ENCODE measurements at places on chromosomes 7 and 10.

GRCh38 chr10:30873411-30873810 lies 158.3 kb downstream of the ZNF438 start:
- DNase-seq = no peak

- DNase-seq = no peak
Measured at GRCh38 chr7:4178416-4178815, 503.7 kb upstream of the FOXK1 start.

DNA sequence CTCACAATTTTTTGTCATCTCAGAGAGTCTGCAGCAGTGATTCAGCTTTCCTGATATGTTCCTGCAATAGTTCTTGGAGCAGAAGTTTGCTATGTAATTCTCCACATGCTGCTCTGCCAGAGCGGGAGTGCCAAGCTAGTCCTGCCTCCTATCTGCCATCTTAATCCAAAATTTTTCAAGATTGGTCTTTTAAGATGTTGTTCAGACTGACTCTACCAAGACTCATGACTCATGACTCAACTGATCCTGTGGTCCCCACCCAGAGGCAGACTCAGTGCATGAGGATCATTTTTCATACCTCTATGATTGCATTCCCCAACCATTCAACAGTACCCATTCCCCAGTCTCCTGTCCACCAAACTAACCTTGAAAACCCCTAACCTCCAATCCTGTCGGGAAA lies 470.8 kb downstream of the INHBA start:
- no peak for DNase-seq

DNA sequence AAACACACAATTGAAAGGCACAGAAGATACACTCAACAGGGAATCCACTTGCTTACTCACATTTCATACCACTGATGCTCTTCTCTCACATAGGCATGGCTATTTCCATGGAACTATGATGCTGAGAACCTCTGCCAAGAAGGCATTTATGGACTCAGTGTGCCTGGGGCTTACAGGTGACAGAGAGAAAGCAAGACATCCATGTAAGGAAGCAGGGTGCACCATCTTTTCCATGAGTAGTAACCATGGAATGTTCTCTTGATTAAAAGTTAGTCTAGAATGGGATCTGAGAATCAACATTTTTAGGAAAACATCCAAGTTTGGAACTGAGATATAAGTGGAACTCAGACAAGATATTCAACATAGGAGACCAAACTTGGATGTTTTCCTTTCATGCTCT lies 52.5 kb upstream of the MACC1 start:
- no peak for DNase-seq

GRCh38 chr7:111333010-111333409 lies 229.3 kb downstream of the IMMP2L start:
- DNase-seq = no peak

DNA sequence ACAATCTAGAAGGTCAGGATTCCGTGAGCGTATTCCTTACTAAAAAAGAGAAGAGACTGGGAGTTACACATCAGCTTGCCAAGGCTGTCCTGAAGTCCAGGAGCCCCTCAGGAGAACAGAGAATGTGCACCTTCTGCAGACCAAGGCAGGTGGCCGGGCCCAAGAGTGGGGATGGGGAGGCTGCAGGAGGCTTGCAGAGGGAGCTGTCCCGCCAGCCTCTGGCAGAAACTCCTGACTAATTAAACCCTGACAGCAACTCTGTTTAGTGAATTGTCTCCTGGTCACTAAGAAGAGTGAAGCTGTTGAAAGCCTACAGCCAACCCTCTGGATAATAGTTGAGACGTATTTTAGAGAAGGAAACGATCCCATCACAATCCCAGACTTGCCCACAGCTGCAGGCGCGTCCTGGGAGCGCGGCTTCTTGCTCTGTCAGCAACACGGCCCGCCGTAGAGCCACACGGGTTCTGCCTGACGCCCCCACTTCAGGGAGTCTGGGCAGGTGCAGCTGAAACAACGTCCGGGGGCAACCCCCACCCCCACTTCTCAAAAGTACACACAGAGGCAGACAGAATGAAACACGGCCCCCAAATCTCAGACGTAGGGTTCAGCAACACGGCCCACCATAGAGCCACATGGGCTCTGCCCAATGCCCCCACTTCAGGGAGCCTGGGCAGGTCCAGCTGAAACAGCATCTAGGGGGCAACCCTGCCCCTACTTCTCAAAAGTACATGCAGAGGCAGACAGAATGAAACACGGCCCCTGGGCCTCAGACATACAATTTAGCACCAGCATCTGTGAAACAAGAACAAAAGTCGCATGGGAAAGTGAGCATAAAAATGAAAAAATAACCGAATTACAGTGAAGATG lies 45.2 kb downstream of the DIP2C start:
- no peak for DNase-seq

DNA sequence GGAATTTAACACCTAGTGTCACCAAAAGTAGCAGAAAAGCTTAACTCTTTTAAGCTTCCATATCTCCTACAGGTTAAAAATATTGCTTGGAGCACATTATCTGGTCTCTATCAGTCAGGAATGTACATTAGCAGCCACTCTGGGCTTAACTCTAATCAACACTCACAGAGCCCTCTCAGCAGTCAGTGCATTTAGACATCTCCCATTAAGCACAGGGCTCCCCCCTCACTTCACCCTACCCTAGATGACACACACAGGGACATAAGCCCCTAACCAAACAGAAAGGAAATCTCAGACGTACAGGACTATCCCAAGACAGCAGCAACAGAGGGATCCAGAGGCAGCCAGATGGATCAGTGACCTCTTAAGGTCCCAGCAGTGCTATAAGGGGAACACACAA lies 26.4 kb downstream of the FBXW4 start:
- DNase-seq = no peak

- DNase-seq = no peak
Measured at GRCh38 chr10:85622425-85622824, 744.2 kb downstream of the GRID1 start.

- peak; percentile 8 for DNase-seq
Measured at GRCh38 chr10:74738985-74739567, 87.3 kb upstream of the KAT6B start.

DNA sequence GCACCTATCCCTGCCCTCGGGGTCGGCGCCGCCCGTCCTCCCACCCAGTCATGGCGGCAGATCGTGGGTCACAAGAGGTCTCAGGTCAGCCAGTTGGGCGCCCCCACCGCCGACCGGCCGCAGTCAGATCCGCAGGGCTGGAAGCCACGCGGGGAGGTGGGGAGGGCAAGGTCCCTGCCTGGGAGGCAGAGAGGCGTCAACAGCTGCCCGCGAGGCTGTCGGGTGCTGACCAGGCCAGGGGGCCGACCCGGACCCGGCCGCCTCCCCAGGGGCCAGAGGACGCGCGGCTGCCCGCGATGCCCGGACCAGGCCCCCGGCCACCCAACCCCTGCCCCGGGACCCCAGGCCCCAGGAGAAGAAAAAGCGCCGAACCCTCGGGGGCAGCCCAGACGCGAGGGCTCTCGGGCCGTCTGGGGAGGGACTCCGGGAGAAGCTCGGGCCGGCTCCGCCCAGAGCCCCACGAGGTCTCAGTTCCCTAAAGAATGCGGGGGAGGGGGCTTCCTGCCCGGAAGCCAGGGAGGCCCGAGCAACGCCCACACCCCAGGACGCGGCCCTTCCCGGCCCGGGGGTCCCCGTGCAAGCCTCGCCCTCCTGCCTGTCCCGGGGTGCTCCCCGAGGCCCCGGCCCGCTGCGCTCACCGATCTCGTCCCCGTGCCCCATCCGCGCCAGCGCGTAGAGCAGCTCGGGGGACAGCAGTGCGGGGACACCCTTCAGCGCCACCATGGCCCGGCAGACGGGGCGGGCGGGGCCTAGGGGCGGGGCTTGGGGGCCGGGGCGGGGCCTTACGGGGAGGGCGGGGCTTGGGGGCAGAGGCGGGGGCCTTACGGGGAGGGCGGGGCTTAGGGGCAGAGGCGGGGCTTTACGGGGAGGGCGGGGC lies at the start of gene FUOM:
FUOM (minus strand) TSS at position 735 of the 877 bp plus-strand sequence; CDS start at position 723, 12 bp downstream.
- peak; percentile 68 for DNase-seq

- DNase-seq = no peak
Measured at GRCh38 chr7:87507446-87507845, 32.0 kb upstream of the ABCB4 start.

GRCh38 chr10:7075851-7076250 lies 335.0 kb downstream of the SFMBT2 start:
- DNase-seq = no peak

DNA sequence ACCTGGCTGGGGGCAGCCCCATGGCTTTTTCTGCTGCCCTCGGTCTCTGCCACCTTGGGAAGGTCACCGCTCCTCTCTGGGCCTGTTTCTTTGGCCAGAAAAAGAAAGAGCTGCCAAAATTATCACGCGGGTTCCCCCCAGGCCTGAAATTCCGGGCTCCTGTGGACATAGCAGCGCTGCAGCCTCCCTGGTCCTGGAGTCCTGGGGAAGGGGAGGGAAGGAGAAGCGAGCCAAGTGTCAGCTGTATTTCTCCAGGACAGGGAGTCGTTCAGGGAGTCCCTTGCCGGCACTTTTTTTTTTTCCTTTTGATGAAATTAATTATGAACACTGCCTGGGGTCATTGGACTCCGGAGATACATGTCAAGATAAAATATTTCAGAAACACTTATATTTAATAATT lies 152.3 kb upstream of the GPR26 start:
- no peak for DNase-seq

DNA sequence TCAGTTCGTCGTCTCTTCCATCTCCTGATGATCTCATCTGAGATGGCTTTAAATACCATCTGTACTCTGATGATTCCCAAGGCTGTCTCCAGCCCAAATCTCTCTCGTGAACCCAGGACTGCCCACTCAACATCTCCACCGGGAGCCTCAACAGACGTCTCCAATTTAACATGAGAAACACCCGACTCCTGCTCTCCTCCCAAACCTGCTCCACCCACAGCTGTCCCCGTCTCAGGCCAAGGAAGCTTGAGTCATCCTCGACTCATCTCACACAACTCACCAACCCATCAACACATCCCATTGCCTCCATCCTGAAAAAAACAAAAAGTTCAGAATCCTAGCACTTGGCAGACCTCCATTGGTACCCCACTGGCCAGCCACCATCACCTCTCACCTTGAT lies 29.7 kb upstream of the CALN1 start:
- DNase-seq = no peak

GRCh38 chr7:2528481-2529095 lies 9.0 kb downstream of the LFNG start:
- no peak for DNase-seq

DNA sequence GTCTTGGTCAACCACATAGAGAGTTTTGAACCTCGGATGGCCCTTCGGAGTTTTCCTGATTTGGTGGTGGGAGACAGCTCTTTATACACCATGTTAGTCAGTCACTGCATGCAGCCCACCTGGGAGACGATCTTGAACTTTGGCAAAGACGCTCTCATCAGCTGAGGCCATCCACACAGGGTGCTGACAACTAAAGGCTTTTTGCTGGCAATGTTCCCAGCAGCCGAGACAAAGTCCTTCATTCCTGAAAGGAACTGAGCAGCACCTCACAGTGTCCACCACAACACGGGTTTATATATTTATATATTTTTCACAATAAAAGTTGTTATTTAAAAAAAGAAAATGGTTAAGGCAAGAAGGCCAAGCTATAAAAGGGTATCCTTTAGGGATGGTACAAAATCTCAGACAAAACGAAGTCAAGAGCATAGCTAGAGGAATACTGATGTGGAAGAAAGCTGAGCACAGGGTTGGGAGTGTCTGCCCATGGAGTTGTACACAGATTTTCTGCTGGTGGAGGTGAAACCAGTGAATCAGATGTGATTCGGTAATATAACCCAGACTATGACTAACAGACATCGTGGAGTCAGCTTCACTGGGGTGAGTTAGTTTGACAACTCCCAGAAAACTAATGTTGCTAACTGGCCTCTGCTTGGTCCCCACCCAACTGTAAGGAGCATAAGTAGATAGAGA lies 27.4 kb upstream of the CAPZA2 start:
- no peak for DNase-seq

GRCh38 chr7:38020121-38020785 lies 99.8 kb downstream of the EPDR1 start:
- DNase-seq = no peak

DNA sequence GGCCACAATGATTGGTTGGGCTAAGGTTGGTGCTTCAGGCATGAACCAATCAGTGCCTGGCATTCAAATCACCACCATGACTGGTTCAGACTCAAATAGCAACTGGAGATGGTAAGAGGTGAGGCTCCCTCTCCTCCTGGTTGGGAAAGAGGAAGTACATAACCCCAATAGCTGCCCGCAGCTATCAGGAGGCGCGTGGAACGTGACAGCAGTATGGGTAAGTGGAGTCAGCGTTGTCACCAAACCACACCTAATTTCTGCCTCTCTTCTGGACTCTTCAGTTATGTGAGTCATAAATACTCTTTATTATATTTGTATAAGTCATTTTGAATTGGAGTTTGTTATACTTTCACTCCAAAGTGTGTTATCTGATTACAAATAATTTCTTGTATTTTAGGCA lies 17.9 kb upstream of the ITGA8 start:
- DNase-seq = no peak

DNA sequence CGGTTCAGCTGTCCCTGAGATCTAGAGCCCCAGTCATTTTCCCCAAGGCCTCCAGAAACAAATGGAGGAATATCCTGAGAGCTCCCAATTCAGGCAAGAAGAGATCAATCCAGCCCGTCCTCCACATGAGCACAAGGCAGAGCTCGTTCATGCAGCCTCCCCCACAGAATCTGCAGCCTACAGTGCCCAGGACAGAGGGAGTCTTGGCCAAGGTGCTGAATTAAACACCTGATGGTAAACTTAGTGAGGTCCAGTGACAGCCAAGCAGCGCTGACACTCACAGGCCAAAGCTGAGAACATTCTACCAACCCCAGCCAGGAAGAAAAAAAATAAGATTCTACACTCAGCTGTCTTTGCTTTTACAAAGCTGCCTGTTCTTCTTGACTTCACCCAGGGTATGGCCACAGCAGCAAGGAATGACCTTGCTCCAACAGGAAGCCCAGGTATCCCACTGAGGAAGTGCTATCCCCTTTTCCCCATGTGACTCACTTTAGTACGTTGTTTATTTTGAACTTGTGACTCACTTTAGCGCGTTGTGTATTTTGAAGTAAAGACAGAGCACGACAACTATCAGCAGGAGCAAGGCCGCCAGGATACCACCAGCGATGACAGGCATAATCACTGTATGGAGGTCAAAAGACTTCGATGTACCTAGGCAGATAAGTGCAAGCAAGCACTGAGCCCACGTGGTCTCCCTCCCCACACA lies 4.4 kb upstream of the CUZD1 start:
- no peak for DNase-seq

DNA sequence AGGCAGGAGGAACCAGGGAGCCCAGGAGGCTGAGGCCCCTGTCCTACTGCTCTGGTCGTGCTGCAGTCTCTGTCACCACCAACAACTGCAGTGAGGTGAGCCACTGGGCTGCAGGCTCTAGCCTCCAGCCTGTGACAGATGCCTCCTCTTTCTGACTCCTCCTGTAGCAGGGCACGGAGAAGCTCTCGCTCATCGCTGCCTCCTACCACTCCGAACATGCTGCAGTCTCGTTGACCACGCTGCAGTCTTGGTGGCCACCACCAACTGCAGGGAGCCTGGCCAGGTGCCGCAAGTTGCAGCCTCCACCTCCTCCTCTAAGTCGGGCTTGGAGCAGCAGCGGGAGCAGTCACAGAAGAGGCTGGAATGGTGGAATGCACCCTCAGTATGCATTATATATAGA lies 22.1 kb upstream of the VOPP1 start:
- no peak for DNase-seq

GRCh38 chr7:108810756-108811385 lies 241.2 kb downstream of the DNAJB9 start:
- DNase-seq = no peak

GRCh38 chr7:116209561-116210070 lies 723 bp upstream of the TES start:
- no peak for DNase-seq

GRCh38 chr7:148831782-148832181 lies 52.3 kb downstream of the EZH2 start:
- no peak for DNase-seq

GRCh38 chr10:649798-650440 lies 39.5 kb downstream of the DIP2C start:
- no peak for DNase-seq
